ENCODE measurements at places on chromosomes 2 and 18. TPM values are rescaled to one million over a fixed set of nuclear protein-coding genes. Genes with fewer than 3 reads are reported as not detected.
A peak's percentile ranks its signal among the peaks of the same experiment; 100 is the strongest.

DOK6 gene
- not detected for total RNA-seq

LHCGR gene
- not detected for total RNA-seq

KRTCAP3 gene
- total RNA-seq, result 5.9 TPM

BMP10 gene
- not detected for total RNA-seq

RUFY4 gene
- 1.7 TPM for total RNA-seq

ARHGEF4 gene
- total RNA-seq, result 1.9 TPM

GLI2 gene
- total RNA-seq, result not detected

REG3G gene
- not detected for total RNA-seq

SPATA3 gene
- total RNA-seq, result 1.1 TPM

- no peak for DNase-seq
These were observed 43.0 kb downstream of the FIGN start for GRCh38 chr2:163692611-163693482.

DNA sequence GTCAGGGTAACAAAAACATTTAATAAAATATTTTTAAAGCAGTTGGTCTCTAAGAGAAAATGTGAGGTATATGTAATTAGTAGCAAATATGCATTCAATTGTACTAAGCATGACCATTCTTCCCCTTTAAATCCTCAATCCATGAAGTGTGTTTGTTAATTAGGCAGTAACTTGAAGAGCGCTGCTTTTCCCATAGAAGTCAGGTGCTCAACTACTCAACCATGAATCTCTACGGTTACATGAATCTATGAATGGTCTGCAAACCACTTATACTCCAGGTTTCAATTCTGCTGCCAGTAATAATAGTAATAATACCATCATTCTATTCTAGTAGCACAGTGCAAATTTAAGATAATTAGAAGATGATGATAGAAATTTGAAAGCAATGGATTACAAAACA lies 55.8 kb downstream of the SLC8A1 start:
- no peak for DNase-seq

- no peak for DNase-seq
These were observed 155.4 kb downstream of the STK39 start for GRCh38 chr2:168091986-168092385.

GRCh38 chr2:28991460-28991859 lies 10.4 kb downstream of the TOGARAM2 start:
- no peak for DNase-seq

DNA sequence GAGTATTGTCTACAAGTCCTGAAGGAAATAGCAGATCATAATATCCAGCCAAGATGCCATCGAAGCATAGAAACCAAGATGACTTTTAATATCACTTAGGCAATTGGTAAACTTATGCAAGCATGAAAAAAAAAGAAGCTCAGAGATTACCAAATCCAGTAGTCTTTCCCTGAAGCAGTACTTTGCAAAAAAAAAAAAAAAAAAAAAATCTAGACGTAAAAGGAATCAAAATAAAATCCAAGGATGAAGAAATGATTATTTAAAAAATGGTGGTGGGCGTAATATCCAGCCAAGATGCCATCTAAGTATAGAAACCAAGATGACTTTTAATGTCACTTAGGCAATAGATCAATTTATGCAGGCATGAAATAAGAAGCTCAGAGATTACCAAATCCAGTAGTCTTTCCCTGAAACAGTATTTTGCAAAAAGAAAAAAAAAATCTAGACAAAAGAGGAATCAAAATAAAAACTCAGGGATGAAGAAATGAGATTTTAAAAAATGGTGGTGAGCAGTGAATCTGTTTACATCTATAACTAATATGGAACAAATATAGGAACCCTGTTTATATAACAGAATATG lies 108.8 kb downstream of the GYPC start:
- no peak for DNase-seq

DNA sequence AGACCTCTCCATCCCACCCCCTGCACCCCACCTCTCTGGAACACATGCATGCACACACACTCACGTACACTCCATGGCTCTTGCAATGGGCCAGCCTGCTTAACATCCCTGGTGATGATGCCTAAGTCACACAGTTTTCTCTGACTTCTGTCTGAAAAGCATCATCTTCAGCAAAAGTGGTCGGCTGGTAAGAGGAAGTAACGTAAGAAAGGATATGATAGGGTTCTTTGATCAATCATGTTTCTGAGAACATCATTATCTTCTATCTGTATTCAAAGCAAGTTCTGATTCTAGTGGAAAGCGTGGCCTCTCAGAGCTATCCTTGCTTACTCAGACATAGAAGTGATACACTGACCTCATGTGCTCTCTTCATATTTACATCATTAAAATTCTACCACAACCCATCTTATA lies 11.4 kb upstream of the NDUFV2 start:
- peak; percentile 59 for DNase-seq

DNA sequence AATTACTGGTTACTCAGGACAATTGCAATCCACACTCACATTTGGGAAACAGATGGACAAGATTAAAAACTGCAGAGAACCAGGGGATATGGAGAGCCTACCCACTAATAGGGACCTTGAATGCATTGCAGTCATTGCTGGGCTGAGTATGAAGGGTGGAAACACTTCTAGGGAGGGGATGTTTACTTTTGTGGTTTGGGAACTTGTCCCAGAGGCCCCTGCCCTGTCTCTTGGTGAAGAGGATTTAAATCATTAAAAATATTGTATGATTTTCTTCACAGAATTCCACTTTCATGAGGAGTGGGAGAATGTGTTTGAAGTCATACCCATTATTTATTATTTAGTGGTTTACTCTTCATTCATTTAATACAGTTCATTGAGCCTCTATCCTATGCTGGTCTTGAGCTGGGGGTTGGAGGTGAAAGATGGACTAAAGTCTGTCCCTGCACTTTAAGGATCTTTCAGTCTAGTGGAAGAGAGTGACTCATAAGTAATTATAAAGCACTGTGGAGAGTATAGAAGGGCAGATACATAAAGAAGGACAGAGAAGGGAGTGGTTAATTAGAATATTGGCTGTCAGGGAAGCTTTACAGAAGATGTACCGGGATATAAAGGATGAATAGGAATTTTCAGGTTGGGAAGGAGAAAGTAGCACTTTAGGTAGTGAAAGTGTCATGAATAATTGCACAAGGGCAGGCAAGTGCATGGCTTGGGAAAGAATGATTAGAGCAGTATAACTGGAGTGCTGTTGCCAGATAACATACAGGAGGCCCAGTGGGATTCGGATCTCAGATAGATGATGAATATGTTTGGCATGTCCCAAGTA lies 313.4 kb downstream of the LPIN1 start:
- DNase-seq, result no peak

- DNase-seq, result no peak
These were observed 81.3 kb downstream of the TGFA start for GRCh38 chr2:70472221-70472890.

DNA sequence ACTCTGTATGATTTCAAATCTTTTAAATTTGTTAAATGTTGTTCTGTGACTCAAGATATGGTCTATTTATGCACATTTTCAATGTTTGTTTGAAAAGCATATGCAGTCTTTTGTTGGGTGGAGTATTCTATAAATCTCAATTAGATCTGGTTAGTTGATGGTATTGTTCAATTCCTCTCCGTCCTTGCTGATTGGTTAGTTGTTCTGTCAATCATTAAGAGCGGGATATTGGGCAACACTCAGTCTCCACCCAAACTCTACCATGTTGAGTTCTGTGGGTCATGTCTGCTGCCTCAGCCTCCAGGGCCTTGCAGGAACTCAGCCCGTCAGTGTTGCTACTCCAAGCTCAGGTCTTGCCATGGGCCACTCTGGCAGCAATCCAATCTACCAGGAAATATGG lies 118.9 kb downstream of the VWA3B start:
- no peak for DNase-seq

GRCh38 chr2:191255756-191256312 lies 10.6 kb downstream of the MYO1B start:
- DNase-seq, result no peak

DNA sequence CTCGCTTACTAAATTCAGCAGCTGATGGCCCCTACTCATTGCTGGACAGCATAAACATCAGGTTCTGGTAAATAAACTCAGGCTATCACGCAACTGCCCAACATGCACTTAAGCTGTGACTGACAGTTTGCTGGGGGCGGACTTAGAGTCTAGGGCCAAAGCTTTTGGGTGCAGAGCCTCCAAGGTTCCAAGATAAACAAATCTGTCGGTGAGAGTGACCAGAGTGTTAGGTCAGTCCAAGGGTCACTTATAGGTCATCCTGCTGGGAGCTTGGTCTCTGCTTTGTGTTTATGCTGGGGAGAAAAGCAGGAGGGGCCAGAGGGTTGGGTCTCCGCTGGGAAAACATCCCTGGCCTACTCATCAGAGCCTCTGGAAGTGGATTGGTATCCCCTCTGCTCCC lies 188.6 kb upstream of the GATA6 start:
- no peak for DNase-seq

DNA sequence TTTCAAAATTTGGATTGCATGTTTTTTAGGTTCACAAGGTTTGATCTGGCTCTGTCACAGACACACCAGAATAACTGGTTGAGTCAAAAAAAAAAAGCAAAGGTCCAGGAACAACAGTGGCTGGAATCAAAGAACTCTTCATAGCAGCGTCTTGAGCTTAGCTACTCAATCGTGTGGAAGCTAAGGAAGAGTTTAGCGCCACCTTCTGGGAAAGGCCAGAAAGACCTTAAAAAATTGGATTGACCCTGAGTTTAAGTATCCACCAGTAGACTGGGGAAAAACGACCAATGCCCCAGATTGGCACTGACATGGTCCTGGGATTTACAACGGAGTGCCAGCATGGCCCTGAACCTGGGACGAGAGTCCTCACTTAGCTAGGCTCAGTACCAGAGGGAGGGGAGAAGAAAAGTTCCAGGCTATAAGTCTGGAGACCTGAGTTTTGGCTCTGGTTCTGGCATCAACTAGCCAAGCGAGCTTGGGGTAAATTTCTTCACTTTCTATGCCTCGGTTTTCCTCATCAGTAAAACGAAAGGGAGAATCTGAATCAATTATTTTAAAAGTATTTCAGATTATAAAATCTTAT lies 71.1 kb upstream of the TFCP2L1 start:
- DNase-seq, result peak; percentile 47

DNA sequence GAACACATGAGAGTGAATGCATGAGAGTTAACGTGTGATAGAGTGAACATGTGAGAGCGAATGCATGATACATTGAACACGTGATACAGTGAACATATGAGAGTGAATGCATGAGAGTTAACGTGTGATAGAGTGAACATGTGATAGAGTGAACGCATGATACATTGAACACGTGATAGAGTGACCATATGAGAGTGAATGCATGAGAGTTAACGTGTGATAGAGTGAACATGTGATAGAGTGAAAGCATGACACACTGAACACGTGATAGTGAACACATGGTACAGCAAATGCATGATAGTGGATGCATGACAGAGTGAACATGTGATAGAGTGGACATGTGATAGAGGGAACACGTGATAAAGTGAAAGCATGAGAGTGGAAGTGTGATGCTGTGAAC lies 517.9 kb downstream of the EIPR1 start:
- no peak for DNase-seq

DNA sequence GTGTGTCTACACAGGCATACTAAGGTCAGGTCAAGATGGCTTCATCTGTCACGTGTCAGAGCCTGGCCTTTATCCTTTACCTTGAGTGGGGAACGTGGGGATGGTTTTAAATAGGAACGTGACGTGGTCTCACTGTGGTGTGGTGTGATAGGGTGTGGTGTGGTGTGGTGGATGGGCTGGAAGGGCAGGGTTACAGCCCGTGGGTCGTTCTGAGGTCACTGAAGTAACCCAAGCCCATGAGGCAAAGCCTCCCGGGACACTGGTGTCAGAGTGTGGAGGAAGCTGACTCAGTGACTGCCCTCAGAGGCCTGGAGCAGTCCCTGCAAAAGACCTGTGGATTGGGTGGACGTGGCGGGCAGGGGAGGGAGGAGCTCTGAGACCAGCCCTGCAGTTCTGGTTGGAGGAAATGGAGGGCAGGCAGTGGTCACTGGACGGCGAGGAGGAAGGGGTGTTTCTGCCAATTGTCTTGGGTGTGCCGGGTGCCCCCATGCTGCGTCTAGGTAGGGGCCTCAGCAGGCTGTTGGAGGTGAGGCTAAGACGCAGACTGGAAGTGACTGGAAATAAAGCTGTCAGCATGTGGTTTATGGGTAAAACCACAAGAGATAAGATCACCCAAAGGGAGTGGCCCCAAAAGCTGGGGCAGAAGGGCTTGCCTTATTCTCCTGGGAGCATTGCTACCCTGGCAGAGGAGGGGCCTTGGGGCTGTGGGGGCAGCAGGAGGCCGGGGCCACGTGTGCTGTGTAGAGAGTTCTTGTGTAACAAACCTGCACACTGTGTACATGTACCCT lies 84.8 kb downstream of the SH3RF3 start:
- DNase-seq, result peak; percentile 73

DNA sequence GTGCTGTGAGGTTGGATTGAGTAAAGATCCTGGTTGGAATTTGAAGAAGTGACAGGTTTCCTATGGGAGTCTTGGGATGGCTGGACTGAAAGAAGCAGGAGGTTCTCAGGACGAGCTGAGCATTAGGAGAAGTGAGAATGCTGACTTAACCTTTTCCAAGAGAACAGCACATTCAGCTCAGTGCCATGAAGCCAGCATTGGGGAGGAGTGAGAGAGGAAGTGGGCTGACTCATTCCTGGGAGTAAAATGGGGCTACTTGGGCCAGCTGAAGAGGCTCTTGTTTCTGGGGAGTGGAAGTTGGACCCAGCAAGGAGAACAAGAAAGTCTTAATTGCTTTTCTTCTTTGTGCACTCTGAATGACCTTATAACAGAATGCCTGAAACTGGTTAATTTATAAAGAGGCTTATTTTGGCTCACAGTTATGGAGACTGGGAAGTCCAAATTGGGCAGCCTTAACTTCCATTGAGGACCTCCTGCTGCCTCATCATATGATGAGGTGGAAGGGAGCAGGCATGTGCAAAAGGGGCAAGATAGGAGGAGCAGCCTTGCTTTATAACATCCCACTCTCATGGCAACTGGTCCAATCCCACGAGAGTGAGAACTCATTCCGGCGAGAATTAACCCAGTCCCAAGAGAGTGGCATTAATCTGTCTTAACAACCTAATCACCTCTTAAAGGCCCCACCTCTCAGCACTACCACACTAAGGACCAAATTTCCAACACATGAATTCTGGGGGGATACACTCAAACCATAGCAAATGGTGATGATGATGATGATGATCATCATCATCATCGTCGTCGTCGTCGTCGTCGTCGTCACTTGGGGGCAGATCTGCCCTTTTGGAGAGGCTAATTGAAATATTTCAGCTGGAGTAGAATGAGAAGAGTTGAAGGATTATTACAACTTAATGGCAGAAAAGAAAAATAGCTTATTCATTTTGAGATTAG lies 26.1 kb downstream of the DGUOK start:
- no peak for DNase-seq

GRCh38 chr18:60092073-60092472 lies 192.3 kb downstream of the PMAIP1 start:
- no peak for DNase-seq

- no peak for DNase-seq
These were observed 8.7 kb downstream of the PHOSPHO2 start for GRCh38 chr2:169702996-169703395.

GRCh38 chr2:54468673-54469072 lies 12.5 kb downstream of the SPTBN1 start:
- DNase-seq, result no peak
